ENCODE measurements at places on chromosomes 3 and 15.

GRCh38 chr15:26967719-26968269, 3.2 kb upstream of the GABRG3 start:
- DNase-seq: no peak

- DNase-seq: no peak
Measured at GRCh38 chr15:66740802-66741201, 38.8 kb downstream of the SMAD6 start.

GRCh38 chr3:81864272-81864671, 102.8 kb upstream of the GBE1 start:
- no peak for DNase-seq

DNA sequence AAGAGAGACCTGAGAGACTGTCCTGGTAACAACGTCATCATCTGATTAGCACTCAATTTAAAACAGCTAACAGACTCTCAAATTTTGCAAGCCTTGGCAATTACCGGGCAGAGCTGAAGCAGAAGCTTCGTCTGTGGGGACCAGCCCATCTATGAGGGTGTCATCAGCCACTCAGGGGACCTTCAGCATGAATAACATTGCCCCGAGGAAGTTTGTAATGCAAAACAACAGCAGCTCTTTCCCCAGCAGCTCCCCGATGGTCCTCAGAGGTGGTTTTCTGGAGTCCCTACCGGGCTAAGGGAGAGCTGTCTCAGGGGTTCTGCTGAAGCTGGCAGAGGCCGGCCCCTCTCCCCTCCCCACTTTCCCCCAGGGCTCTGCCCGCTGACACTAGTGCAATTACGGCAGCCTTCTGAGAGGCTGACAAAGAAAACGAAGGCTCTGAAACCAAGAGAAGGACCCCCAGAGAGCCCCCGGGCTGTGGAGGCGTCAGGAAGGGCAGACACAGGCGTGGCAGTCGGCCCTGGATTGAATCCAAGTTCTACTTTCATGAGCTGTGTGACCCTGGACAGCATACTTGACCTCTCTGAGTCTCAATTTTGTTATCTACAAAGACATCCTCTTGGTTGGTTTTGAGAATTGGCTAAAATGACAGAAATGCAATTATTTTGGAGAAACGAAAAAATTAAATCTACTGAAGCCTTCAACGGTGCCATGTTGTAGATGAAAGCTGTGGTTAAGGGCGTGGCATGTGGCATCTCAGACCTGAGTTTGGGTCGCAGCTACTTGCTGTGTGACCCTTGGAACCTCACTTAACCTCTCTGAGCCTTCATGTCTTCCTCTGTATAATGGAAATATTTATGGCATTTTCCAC, 102.1 kb upstream of the TLE3 start:
- no peak for DNase-seq

- no peak for DNase-seq
Measured at GRCh38 chr3:35028157-35028556, 611.2 kb upstream of the ARPP21 start.

DNA sequence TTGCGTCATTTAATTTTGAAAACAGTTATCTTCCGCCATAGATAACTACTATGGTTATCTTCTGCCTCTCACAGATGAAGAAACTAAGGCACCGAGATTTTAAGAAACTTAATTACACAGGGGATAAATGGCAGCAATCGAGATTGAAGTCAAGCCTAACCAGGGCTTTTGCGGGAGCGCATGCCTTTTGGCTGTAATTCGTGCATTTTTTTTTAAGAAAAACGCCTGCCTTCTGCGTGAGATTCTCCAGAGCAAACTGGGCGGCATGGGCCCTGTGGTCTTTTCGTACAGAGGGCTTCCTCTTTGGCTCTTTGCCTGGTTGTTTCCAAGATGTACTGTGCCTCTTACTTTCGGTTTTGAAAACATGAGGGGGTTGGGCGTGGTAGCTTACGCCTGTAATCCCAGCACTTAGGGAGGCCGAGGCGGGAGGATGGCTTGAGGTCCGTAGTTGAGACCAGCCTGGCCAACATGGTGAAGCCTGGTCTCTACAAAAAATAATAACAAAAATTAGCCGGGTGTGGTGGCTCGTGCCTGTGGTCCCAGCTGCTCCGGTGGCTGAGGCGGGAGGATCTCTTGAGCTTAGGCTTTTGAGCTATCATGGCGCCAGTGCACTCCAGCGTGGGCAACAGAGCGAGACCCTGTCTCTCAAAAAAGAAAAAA, 1.2 kb downstream of the B2M start:
- DNase-seq: no peak

- DNase-seq: no peak
Measured at GRCh38 chr3:9404680-9405079, 7.3 kb downstream of the SETD5 start.

- no peak for DNase-seq
Measured at GRCh38 chr3:38711321-38711720, 61.8 kb upstream of the SCN5A start.

GRCh38 chr3:183178833-183179549, 16.5 kb upstream of the LAMP3 start:
- no peak for DNase-seq

DNA sequence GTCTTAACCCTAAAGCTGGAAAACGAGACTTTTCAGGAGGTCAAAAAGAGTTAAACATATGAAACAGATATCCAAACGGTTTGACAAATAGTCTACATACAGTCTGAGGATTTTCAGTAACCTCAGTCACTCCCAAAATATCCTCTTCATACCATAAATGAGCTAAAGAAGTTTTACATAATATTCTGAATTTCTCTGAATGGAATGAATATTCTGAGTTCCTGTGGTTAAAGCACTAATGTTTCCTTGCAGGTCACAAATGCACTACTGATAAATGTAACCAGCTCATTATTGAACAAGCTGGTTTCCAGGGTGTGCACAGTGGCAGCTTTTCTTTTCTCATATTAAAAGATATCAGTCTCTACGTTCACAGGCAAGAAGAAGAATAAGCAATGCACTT, 137.4 kb upstream of the POU1F1 start:
- DNase-seq: no peak

- peak; percentile 55 for DNase-seq
Measured at GRCh38 chr15:90231028-90232017, 2.4 kb downstream of the CIB1 start.

GRCh38 chr15:98948941-98949340, 58.7 kb downstream of the PGPEP1L start:
- no peak for DNase-seq

DNA sequence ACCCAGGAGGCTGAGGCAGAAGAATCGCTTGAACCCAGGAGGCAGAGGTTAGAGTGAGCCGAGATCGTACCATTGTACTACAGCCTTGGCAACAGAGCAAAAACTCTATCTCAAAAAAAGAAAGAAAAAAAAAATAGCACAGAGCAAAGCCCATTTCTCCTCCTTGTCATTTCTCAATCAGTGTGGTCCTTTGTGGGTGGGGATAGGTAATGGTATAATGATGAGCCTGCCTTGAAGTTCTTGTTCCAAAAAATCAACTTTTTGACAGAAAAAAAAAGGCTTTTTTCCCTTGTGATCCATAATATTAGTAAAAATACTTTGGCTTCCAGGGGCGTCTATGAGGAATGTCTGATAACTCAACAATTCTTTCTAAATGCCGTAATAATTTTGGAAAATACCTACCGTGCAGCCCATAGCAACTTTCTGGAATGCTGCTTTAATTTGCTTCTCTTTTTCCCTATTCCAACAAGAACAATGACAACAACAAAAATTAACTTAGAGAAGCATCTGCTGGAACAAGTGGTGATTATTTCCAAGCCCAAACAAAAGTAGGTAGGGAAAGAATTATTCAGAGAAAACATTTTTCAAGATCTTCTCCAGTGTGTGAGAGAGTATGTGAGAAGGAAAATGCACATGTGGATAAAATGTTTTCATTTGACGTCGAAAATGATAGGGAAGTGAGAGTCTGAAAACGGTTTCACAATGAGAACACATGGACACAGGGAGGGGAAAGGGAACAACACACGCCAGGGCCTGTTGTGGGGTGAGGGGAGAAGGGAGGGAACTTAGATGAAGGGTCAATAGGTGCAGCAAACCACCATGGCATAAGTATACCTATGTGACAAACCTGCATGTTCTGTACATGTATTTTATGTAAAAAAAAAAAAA, 337.8 kb downstream of the RBMS3 start:
- no peak for DNase-seq

- DNase-seq: no peak
Measured at GRCh38 chr3:71069797-71070196, 513.7 kb downstream of the FOXP1 start.

GRCh38 chr15:71273731-71274447, 158.6 kb downstream of the THSD4 start:
- DNase-seq: no peak

DNA sequence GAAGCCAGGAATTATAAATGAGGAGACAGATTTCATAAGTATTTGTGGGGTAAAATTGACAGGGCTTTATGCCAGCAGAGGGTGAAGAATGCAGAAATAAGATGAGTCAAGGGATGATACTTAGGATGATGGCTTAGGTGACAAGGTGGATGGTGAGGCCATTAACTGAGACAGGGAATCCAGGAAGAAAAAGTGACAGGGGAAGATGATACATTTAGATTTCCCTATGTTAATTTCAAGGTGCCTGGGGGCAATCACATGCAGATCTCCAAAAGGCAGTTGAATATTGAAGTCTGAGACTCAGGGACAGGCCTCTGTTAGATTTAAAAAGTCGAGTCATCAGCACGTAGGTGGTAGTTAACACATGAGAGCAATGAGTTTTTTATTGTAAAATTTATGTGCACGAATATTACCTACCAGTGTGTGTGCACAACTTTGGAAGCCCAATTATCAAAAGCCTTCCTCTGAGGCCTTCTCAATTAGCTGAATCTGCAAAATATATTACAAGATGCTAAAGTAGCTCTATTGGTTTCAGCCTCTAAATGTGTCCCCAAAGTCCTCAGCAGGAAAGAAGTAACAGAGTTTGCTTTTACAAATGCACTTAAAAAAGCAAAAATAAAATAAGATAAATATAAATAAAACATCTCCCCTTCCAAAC, 67.9 kb upstream of the CHL1 start:
- DNase-seq: no peak

GRCh38 chr15:85407421-85408269, 27.2 kb downstream of the AKAP13 start:
- peak; percentile 20 for DNase-seq

DNA sequence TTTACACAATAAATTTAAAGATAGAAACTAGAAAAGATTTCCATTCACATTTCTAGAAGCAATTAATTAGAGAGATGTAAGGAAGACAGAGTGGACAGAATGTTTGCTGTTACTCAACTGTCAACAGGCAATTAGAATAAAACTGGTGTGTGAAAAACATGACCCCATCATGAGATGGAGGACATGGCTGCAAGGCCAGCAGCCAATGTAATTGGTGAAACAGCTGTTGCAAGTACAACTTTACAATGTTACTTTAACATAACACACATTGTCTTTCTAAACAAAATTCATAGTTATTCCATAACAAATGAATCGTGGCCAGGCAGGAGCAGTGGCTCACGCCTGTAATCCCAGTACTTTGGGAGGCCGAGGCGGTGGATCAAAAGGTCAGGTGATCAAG, 28.6 kb upstream of the STAG1 start:
- DNase-seq: no peak

DNA sequence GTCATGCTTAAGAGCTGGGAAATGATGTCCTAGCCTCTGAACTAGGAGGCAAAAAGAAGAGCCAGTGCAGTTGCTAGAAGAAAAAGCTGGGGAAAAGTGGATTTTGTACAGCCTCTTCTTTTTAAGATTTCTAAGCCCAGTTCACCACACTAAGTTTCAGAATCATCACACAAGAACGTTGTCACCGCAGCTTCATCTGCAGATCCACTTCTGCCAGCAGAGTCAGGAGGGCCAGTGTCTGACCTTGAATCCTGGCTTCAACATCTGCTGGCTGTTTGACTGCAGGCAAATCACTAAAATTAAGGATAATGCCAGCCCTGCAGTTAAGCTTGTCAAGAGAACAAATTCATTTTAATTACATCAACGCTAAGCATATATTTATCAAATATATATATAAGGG, 36.2 kb downstream of the HDC start:
- no peak for DNase-seq

- DNase-seq: peak; percentile 45
Measured at GRCh38 chr3:187987924-187988323, 166.0 kb upstream of the LPP start.
